Sigmoid colon (tissue), 7 donors: ENCODE measurements at places on chromosomes 6 and 20. TPM values are rescaled to one million over a fixed set of nuclear protein-coding genes. Genes with fewer than 3 reads are reported as not detected.

Gene TRDN
- total RNA-seq: not detected

Gene SPATS1
- total RNA-seq: not detected

Gene EGFL8
- total RNA-seq: 24.4 TPM

Gene NRSN1
- 1.7 TPM for total RNA-seq

Gene SLC17A1
- not detected for total RNA-seq
